CD4-positive, CD25-positive, alpha-beta regulatory T cell (primary cell): ENCODE measurements at places on chromosomes 7 and 10. TPM values are rescaled to one million over a fixed set of nuclear protein-coding genes. Genes with fewer than 3 reads are reported as not detected.

The CYP2E1 gene
- 0.37 TPM for total RNA-seq

GRCh38 chr7:26013551-26014083 is 138.4 kb upstream of the NFE2L3 start:
- DNase-seq = no peak

GRCh38 chr10:24256619-24257107 is 47.7 kb downstream of the KIAA1217 start:
- DNase-seq = no peak

The ARPC1A gene
- 42.5 TPM for total RNA-seq

The VWDE gene
- total RNA-seq = 0.86 TPM

DNA sequence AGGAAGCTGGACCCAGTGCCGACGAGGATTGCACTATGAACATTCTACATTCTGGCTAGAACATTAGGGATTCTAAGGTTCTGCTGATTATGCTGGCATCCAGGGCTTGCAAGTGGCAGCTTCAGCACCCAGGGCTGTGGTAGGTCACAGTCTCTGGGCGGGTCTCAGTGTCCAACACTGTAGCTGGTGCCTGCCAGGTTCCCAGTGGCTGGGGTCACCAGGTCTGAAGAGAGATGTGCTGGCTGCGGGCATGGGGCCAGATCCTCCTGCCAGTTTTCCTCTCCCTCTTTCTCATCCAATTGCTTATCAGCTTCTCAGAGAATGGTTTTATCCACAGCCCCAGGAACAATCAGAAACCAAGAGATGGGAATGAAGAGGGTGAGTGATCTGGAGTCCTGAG is at the start of gene PTTG1IP2:
TSS of gene PTTG1IP2 (plus strand) at position 86 of the 400 bp plus-strand sequence. CDS start at position 234, 148 bp downstream.
- DNase-seq = no peak

DNA sequence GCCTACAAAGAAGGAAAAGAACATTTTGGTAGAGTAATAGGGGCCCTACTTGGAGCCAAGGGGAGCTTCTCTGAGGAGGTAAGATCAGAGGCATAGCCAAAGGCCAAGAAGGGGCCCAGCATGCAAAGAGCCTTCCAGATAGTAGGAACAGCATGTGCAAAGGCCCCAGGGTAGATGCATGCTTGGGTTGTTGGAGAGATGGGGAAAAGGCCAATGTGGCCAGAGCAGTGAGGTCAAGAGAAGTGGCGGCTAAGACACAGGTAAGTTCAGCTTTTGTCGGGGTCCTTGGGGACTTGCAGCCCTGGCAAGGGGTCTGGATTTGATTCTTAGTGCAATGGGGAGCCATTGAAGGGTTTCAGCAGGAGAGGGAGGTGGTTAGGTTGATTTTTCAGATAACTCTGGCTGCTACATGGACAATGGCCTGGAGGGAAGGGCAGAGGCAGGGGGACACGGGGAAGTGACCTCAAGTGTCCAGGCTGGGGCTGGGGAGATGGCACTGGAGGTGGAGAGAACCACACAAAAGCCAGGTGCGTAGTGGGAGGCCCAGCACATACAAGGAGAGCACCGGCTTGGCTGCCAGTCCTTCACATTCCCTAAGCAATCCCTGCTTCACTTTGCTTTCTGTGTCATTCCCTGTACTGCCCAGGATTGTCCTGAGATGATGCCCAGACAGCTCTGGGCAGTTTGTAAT is 16.5 kb downstream of the GRID1 start:
- no peak for DNase-seq

- DNase-seq = no peak
Observed at GRCh38 chr7:27616914-27617548, 45.7 kb downstream of the HIBADH start.

DNA sequence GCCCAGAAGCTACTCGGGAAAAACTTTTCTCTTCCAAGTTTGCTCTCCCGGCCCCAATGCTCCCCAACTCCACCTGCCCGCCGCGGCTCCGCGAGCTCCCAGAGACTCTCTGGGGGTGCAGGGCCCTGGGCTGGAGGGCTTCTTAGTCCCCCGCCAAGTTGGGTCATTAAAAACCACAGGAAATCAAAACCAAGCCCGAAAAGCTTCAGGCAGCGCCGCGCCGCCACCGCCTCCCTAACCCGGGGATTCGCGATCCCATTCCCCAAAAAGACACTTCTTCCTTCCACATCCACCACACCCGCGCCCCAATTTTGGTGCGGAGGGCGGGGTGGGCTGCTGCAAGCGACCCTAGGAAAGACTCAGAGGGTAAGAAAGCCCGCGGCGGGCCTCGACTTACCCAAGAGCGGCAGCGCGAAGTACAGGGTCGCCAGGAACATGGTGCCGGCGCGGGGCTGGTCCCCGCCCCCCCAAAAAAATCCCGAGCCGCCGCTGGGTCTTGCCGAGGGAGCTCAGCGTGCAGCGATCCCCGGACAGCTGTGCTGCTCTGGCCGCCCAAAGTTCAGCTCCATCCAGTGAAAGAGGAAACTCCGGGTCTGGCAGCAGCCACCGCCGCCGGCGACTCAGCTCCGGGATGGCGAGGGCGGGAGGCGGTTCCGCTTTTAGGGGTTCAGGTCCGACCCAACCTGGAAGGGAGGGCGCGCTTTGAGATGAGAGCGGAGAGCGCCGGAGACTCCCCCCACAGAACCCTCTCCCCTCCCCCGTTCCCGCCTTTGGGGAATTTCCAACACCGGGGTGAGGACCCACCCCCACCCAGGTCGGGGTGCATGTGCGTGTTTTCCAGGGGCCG is 1.2 kb downstream of the GFRA1 start:
- no peak for DNase-seq

DNA sequence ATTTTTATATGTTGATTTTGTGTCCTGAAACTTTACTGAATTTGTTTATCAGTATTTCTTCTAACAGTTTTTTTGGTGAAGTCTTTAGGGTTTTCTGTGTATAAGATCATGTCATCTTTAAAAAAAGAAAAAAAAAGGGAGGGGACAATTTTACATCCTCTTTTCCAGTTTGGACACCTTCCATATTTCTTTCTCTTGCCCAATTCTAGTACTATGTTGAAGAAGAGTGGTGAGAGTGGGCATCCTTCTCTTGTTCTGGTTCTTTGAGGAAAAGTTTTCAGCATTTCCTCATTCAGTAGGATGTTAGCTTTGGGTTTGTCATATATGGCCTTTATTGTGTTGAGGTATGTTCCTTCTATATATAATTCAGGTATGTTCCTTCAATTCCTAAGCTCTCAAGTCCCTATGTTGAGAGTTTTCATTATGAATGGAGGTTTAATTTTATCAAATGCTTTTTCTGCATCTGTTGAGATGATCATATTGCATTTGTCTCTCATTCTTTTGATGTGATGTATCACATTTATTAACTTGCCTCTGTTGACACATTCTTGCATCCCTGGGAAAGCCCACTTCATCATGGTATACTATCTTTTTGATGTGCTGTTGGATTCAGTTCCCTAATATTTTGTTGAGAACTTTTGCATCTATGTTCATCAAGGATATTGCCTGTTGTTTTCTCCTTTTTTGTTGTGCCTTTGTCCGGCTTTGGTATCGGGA is 12.1 kb downstream of the TAS2R40 start:
- DNase-seq = no peak

The ZPBP gene
- total RNA-seq = not detected

DNA sequence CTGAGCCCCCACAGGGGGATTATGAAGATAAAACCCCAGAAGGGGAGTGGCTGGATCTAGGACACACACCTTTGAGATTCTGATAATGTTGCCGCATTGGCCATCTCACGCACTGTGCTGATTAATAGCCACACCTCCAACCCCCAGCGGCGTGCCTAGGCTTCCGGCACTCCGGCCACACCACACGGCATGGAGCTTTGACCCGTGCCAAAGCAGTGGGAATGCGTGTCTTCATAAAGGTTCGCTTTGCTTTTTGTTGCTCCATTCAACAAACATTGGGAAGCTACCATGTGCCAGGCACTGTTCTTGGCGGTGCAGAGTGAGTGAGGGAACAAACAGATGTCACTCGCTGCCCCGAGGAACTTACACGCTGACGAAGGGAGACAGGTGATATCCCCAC is 117.6 kb downstream of the TCERG1L start:
- no peak for DNase-seq
